Stimulated activated CD8-positive, alpha-beta memory T cell treated with anti-CD3 and anti-CD28 coated beads, Interleukin-7, amount 100 ng/mL, for 24 hours (primary cell): ENCODE measurements at places on chromosomes 4 and X.

DNA sequence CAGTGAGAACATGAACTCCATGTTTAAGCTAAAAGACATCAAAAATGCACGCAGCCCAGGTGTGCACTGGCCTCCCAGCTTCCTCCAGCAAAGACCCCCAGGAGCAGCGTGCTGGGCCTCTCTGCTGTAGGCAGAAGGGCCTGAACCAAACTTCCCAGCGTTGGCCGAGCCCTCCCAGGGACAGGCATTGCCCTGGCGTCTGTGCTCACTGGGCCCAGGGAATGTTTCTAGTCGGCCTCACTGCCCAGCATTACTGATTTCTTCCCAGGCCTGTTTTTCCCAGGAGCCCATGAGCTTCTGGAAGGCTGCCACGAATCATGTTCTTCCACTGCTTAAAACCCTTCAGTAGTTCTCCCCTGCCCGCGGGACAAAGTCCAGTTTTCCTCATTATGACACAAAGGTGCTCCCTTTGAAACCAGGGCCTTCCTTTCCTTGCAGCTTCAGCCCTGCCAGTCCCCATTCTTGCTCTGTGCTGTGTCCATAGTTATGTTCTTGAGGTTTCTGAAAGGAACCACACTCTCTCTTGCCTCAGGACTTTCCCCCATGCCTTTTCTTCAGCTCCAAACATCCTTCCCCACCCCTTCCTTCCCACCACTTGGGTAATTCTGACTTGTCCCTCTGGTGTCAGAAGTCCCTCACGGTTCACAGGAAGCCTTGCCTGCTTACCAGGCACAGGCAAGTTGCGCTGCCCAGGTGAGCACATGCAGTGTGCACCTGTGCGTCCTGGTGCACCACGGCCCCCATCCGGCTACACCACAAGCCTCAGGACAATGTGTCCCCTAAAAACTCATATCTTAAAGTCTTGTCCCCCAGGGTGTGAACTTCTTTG lies 93.4 kb upstream of the ENPP6 start:
- no peak for DNase-seq

- DNase-seq: peak; percentile 15
Observed at GRCh38 chrX:119118780-119119395, 8.7 kb downstream of the KIAA1210 start.

GRCh38 chr4:184899261-184900134 lies 73.7 kb upstream of the ACSL1 start:
- DNase-seq: no peak

DNA sequence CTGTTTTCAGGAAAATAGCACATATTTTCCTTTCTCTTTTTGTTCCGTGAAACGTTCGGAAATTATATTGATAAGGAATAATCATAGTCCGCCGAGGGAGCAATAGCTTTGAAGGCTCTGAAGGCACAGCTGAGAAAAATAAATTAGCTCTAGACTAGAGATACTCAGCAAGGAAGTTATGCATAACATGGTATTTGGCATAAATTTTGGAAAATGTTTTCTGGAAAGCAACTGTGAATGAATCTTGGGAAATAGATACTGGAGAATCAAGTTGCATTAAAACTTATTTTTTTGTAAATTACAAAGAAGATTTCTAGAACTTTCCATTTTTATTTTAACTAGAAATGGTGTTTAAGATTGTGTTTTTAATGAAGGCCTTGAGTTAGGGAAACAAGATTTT lies 92.4 kb downstream of the HPRT1 start:
- no peak for DNase-seq

GRCh38 chr4:66704243-66704642 lies 841.1 kb downstream of the CENPC start:
- DNase-seq: no peak

- DNase-seq: no peak
Observed at GRCh38 chr4:73451404-73451803, 15.4 kb downstream of the AFP start.

DNA sequence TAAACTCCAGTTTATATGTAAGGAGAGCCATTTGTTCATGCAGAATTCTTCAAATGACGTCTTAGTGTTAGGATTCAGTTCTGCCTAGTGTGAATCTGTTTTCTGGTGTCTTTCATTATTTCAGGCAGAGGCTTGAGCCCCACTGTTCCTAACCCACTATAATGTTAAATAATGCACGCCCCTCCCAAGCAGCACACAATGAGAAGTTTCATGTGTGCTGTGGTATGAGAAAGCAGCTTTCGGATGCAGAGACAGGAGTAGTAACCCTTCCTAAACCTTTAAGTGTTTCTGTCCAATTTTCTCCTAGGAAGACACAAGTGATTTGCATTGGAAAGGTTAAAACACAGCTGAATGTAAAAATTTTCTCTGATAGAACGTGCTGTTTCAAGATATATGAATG lies 54.5 kb downstream of the TRIM2 start:
- no peak for DNase-seq

DNA sequence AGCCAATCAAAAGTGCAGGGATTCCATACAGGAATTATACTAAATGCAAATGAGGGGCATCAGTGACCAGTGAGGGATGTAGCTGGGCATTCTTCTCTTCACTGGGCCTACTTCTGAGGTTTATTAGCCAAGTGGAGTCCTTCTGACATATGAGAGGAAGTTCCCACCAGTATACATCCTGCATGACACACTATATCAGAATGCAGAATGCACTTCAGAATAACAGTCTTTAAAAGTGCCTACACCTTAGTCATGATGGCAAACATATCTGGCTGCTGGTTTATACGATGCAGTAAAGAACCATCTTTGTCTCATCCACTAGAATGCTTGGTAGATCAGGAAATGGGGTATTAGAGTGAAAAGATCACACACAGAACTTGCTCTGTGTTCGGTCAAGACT lies 180.3 kb upstream of the PPARGC1A start:
- no peak for DNase-seq

- no peak for DNase-seq
Observed at GRCh38 chr4:137635108-137635507, 102.8 kb upstream of the PCDH18 start.

- DNase-seq: no peak
Observed at GRCh38 chr4:7646384-7647061, 211.8 kb upstream of the PSAPL1 start.

GRCh38 chr4:151195801-151196200 lies 81.2 kb upstream of the PRSS48 start:
- DNase-seq: no peak

GRCh38 chr4:155704841-155705404 lies 38.3 kb downstream of the GUCY1A1 start:
- DNase-seq: no peak

- DNase-seq: no peak
Observed at GRCh38 chr4:70624226-70624793, 4.2 kb upstream of the ENAM start.

DNA sequence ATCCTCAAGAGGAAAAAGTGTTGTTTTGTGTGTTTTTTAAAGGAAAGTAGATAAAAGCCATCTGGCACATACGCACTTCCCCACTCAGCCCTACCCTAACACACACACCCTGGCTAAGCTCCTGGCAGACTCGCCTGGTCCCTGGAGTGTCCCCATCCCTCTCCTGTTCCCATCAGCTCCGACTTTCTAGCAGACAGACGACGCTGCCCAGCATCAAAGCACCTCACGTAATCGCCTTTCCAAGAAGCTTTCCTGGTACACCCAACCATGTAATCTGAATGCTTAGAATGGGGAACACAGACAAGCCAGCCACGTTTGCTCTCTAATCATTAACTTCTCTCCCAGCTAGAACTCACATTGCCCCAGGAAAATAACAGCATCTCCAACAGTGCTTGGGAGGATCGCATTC lies 116.2 kb downstream of the AFAP1 start:
- DNase-seq: no peak

DNA sequence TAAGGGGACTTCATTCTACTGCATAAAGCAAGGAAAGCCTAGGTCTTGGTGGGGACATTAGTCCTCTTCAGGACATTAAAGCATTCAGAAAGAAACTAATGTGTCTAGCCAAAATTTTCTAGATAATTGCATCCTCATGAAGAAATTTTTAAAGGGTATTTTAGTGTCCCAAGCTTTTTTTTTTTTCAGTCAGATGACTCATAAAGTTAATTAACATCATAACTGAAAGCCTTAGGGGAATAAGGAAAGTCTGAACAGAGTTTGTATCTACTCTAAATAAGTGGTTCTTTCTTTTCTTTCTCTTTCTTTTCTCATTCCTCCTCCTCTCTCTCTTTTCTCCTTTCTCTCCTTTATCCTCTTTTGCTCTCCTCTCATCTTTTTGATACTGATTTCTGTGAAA lies 202.4 kb downstream of the ADAMTS3 start:
- DNase-seq: no peak

DNA sequence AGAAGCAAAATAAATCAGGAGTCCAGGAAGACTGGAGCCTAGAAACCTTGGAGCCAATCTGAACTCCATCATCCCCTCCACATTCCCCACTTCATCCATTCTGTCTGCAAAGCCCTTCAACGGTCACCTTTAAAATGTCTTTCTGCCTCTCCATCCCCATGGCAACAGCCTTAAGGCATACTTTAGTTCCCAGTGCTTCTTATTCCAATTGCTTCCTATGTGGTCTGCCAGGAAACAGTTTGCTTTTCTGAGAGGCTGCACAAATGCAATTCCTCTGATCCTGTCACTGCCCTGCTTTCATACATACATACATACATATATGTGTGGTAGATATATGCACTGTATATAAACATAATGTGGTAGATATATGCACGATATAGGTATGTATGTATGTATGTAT lies 786 bp upstream of the MAGEH1 start:
- no peak for DNase-seq

GRCh38 chrX:867966-868647 lies 237.5 kb downstream of the SHOX start:
- DNase-seq: no peak

DNA sequence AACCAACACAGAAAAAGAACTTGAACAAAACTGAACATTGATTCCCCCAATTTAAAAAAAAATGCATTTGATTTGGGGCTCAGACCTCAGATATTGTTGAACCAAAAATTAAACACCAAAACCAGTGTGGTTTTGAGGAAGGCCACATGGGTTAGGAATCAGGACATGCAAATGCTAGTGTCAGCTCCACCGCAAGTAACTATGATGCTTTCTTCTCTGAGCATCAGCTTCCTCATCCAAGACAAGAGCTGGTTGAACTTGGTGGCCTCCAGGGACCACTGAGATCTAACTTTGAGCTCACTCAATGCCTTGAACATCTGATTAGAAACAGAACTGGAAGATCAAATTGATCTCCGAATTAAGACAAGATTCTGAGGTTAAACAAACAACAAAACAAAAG lies 142.9 kb upstream of the NWD2 start:
- DNase-seq: no peak

DNA sequence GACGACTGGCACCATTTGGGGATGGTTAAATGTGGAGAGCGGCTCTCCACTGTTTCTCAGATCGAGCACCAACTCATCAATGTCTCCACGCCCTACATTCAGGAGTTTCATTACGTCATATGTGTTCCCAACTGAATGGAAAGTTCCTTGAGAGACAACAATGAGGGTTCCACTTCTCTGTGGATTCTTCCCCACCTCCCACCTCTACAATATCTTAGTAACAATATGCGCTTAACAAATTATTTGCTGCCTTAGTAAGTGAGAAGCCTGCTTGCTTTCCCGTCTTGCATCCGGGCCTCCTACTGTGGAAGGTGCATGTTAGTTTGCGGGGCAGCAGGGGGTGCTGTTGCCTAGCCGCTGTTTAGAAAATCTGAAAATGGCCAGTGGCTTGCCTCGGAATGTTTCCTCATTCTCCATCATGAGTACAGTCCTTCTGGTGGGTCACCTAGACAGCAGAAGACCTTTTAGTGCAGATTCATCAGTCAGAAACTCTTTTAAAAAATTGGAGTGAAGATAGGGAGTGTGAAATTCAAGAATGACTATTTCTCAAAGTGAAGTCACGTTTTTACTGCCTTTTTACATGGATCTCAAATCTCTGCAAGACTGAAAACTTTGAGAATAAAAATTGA lies 55.7 kb downstream of the PHOX2B start:
- peak; percentile 6 for DNase-seq

GRCh38 chr4:107818301-107818910 lies 6.3 kb upstream of the SGMS2 start:
- DNase-seq: no peak

GRCh38 chr4:108107729-108108382 lies 60.9 kb downstream of the LEF1 start:
- no peak for DNase-seq

- DNase-seq: no peak
Observed at GRCh38 chrX:46072791-46073190, 472.4 kb downstream of the ZNF674 start.

DNA sequence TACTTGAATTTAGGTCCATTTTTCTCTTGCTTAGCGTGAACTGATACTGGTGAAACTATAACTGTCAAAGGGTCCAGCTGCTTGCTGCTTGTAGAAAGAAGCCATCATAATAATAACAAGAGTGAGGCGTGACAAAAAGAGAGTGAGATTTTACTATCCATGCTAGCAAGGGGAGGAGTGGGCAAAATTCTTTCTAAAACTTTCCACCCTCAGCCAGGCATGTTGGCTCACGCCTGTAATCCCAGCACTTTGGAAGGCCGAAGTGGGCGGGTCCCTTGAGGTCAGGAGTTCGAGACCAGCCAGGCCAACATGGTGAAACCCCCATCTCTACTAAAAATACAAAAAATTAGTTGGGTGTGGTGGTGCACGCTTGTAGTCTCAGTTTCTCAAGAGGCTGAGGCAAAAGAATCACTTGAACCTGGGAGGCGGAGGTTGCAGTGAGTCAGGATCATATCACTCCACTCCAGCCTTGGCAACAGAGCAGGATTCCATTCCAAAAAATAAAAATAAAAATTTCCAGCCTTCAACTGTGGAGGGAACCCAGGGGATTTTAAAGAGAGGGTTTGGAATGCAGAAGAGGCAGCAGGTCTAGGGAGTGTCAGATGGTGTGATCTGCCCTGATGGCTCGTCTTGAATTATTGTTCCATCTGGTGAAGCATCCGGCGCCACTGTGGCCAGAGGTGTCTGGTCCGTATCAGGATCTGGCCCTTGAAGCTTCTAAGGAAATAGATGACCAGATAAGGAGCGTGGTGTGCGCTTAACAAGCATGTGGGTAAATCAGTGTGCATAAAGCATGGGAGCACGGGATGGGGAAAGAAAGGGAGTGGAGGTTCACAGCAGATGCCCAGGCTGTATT lies 51.8 kb downstream of the LRP2BP start:
- DNase-seq: no peak

DNA sequence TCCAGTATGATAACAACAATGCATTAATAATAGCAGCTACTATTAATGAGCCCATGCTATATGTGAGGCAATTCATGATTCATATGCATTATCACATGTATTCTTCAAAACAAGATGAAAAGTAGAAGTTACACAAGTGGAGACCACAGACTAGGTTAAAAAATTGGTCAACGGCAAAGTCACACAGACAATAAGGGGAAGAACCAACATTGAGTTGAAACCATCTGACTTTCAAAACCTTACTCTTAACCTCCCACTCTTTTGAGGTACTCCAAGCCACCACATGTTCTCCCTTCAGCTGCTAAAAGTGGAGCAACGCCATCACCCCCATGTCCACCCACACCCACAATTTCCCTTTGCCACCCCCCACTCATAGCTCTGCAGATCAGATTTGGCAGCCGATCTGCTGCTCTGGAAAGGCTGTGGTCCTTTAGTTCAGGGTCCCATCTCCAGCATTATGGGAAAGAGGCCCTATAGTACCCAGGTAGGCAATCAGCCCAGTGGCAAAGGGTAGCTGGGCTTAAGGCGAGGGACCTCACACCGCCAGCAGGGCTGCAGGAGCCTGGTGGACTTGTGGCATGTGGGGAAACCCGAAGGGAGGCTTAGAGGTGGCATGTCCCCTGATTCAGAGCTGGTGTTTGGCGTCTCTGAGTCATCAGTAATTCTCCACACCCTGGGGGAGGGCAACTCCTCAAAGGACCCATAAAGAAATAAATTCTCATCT lies 33.5 kb upstream of the CYBB start:
- DNase-seq: no peak
